ENCODE measurements at places on chromosomes 16 and 17.

DNA sequence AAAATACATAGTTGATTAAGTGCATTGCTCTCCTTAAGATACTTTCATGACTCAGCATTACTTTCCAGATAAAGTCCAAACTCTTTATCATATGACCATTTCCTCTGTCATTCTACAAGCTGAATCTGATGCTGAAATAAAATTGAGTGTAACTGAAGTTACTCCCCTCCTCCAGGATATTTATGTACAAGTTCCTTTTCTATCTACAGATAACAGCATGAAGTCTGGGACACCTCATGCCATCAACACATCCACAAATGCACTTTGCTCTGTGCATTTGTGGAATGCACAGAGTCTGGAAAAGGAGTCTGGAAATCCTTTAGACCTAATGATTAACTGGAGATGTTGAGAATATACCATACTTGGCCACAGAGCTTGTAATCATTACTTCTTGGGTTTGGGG is 60.5 kb downstream of the ACSM2B start:
- DNase-seq, result no peak

DNA sequence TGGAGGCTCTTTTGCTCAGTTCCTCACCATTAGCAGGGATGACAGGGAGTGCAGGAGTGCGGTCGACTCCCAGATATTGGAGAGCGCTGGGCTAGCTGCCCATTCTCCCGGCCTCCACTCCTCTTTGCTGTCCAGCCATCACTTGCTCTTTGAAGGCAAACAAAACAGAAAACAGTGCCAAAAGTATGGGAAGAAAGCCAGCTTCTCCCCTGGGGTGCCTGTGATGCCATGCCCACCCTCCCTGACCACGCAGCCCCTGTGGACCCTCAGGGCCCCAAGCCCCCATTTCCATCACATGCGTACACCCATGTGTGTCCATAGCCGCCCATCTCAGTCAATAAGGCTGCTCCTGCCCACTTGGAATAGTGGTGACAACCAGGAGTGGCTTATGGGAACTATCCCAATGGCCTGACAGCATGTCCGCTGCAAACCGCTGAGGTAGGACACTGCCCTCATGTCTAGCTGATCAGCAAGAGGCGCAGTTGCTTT is 30.0 kb downstream of the MAPT start:
- no peak for DNase-seq

- DNase-seq, result no peak
These were observed 4.5 kb downstream of the KRT9 start for GRCh38 chr17:41567317-41567716.

DNA sequence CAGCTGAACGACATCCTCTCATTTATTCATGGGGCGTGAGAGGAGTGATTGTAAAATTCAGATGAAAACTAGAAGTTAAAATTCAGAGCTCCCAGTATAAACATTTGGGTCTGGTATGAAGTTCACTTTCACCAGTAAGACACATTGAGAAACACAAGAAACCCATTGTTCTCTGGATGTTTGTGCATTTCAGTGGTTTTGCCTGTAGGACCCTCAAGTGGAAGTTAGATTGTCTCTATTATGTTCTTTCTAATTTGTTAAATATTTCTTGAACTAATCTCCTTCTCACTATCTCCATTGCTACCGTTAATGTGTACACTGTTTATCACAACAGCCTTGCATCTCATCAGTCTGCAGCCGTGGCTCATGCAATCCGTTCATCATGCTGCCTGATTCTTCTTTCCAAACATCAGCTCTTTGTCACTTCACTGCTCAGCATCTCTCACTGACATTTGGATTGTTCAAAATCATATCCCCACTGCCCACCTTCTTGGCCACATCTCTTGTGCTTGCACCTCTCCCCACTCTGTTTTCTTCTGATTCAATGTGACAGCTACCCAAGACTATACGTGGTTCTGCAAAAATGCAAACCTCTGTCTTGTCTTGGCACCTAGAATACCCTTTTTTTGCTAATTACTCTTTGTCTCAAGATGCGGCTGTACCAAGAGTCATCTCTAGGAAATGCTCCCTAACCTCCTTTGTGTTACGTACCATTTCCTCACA is 49.5 kb downstream of the HLF start:
- no peak for DNase-seq

GRCh38 chr17:41672153-41672552 is 16.5 kb upstream of the EIF1 start:
- DNase-seq, result no peak

GRCh38 chr16:17303101-17303500 is 167.7 kb downstream of the XYLT1 start:
- DNase-seq, result no peak

GRCh38 chr16:81823111-81823510 is 44.0 kb downstream of the PLCG2 start:
- peak; percentile 69 for DNase-seq
